ENCODE measurements at places on chromosomes 2 and 18.

GRCh38 chr2:236664136-236664535 lies 94.5 kb downstream of the ACKR3 start:
- no peak for DNase-seq

- no peak for DNase-seq
Observed at GRCh38 chr2:72185206-72185605, 37.5 kb upstream of the CYP26B1 start.

DNA sequence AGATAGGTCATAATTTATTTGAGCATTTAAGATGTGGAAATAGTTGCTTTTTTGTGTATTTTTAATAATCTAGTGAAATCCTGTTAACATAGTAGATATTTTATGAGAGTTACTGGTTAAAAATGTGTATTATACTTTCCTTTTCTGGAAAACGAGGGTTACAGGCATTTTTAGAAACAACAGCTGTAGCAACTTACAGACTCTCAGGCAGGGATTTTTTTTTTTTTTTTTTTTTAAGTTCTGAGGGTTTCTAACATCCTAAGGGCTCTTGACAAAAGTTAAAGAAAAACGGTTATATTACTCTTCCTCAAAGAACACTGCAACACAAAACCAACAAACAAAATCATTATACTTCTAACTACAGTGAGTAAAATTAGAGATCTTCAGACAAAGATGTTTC lies 205.9 kb downstream of the ACKR3 start:
- no peak for DNase-seq

DNA sequence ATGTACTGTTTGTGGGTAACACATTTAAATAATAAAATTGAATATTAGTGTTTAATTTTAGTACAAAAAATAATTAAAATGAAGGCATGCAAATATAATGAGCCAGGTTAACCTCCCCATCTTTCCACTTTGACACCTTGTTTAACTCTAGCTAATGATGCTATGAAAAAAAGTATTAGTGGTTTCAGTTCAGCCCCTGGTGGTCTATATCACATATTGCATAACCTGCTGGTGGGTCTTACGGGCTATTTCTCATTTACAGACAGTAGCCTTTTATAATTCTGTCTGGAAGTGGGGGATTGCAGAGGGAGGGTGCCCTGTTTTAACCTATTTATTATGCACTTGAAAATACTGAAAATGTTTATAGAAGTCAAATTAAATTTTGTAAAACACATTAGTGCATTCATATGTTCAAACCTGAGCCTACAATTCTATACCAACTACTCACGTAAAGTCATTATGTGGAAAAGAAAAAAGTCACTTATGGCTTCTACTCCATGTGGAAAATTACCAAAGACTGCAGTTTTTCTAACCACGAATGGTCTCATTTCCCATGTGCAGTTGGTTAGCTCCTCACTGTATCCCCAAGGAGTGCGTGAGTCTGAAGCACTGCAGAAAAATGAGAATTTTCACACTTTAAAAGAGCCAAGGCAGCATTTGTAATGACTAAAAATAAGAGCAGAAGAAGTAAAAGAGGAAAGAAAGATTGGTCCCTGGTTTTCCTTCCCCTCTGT lies 381.0 kb downstream of the MTX2 start:
- DNase-seq = no peak

DNA sequence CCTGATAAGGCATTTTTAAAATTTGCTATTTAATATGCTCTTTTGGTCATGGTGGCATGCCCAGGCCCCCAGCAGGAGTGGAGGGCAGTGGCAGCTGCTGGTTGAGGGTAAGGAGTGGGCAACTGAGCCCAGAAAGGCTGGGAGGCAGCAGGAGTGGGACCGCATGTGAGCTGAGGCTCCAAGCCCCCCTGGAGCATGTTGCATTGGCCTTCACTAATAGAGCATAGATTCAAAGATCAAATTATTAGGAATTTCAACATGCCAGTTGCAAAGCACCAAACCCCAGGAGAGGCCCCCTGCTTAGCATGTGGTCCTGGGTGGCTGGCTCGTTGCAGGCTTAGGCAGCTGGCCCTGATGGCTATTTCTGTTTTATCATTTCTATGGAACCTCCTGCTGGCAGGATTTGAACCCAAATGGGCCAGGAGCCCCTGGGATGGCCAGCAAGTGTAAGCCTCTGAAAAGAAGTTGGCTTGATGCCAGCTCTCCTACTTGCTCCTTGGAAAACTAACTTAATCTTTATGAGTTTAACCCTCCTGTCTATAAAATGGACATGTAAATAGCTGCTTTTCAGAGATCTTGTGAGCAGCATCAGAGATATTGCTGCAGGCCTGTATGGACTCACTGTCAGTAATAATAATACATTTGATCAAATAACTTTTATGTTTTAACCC lies 42.1 kb upstream of the TMEM131 start:
- no peak for DNase-seq

DNA sequence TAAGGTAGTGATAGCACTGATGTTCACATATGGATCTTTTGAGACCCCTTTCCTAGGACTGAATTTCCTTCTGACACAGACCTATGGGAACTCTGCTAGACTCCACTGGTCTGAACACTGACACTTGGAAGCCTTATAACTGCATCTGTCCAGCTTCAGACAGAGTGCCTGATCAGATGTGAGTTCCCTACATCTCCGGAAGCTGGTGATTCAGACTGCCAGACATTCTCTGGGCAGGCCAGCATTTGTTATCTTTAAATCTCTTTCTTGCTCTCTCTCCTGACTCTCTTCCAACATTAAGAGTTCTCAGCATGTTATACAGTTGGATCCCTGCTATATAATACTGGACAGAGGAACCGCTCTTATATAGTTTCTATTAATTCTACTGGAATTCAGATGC lies 408.5 kb downstream of the ZEB2 start:
- DNase-seq = no peak

- DNase-seq = no peak
Observed at GRCh38 chr18:47929681-47930198, 719 bp downstream of the SMAD2 start.

DNA sequence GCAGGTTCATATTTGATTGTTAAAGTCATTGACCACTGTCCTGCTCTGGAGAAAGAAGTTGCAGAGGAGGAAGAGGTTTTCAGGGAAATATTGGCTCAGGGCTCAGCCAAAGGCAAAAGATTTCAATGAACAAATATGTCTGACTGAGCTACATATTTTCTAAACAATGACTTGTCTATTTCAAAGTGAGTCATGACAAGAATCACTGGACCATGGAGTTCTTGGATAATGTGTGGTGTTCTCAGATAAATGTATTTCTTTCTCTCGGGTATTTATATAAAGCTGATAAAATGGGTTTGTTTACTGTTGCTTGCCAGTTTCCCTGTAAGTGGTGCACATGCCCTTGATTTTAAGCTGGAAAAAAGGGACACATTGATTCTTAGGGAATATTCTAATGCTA lies 34.3 kb upstream of the RMP24 start:
- no peak for DNase-seq

DNA sequence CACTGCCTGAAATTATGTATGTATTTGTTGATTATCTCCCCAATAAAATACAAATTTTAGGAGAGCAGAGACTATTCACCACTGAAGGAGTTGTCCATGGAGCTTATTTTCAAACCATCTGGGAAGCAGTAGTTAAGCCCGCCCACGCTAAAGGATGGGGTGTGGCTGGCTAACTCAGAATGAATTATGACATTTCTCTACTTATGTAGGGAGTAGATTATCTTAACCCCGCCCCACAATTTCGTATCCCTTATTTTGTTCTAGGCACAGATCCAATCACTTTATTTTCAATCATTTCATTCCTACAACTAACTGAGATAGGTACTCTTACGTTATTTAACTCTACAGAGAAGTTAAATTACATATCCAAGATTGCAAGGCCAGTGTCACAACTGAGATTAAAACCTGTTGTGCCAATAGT lies 1.4 kb upstream of the LAPTM4A start:
- peak; percentile 14 for DNase-seq

DNA sequence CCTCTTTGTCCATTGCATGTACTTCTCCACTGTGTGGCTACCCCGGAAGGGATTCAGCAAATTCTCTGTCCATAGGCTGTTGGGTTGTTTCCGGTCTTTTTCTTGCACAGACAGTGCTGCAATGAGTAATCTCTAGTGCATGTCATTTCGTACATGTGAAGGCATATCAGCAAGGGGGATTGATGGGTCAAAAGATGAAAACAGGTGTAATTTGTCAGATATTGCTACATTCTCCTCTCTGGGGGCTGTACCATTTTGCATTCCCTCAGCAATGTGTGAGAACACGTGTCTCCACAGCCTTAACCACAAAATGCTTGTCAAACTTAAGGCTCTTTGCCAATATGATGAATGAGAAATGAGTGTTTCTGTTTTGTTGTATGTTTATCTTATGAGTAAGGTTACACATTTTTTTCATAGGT lies 60.5 kb downstream of the KLHL29 start:
- DNase-seq = no peak

DNA sequence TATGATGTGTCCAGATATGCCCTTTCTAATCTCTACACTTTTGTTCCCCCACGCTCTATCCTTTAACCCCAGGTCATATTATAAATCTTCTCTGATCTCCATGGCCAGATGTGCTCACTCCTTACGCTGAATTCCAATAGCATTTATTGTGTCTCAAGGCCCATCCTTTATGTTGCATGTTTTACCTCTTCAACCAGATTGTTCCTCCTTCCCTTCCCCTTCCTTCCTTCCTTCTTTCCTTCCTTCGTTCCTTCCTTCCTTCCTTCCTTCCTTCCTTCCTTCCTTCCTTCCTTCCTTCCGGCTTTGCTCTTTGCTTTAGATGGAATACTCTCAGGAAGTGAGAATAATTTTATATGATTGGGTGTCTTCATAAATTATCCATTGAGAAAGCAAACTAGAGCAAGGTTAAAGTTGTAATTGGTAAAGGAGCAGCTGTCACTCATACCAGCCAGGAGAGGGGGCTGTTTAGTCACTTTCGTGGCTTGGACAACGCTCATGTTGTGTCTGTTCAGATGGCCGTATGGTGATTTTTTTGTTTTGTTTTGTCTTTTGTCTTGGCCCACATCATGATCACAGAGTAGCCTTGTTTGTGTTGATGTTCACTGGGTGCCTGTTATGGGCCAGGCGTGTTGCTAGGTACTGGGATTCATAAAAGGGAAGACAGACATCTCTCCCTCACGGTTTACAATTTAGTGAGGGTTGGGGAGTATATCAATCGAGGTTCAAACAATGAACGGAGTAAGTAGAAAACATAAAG lies 68.0 kb downstream of the DAW1 start:
- no peak for DNase-seq

- DNase-seq = peak; percentile 61
Observed at GRCh38 chr2:74835831-74836674, 2.1 kb downstream of the HK2 start.

DNA sequence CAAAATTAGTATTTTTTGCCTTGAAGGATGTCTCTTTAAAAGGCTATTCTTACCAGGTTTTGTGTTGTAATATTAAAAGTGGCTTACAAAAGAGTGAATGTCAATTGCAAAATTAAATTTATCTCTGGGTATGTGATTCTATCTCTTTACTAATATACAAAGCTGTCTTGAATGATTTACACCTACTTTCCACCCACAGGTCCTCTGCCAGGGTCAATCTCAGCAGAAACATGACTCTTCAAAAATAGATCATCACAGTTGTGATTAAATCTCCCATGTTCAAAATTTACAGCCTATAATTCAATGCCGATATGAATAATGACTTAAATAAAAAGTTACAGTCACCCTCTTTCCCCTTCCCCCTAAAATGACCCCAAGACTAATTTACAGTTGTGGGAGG lies 78.8 kb downstream of the SLC8A1 start:
- no peak for DNase-seq

DNA sequence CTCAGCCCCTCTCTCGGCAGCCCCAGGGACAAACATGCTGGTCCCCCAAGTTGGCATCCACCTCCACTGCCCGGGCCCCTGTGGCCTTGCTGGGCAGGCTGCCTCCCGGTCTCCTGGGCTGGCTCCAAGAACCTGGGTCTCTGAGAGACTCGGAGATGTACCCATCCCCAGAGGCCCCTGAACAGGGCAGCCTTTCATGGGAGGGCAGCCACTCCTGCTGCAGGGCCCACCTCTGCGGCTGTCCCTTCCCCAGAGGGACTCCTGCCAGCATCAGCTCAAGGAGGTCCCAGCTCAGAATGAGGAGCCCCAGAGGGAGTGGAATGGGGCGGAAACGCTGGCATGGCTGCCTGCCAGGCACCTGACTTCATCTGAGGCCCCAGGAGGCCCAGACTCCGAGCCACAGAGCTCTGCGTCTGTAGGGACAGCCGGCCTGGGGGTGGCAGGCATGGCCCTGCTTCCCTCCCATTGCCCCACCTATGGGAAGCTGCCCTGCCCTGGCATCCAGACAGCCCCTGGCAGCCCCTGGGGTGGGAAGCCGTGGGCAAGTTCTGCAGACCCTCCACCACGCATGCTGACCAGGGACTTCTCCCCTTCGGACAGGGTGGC lies 857 bp upstream of the CROCC2 start:
- no peak for DNase-seq

DNA sequence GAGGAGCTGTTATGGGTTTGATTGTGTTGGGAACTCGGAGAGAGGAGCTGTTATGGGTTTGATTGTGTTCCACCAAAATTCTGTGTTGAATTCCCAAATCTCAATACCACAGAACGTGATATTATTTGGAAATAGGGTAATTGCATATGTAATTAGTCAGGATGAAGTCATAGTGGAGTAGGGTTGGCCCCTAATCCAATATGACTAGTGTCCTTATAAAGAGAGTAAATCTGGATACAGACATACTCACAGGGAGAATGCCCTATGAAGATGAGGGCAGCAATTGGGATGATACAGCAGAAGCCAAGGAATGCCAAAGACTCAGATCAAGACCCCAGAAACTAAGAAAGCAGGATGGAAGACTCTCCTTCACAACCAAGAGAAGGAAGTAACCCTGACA lies 1023.2 kb upstream of the ZEB2 start:
- no peak for DNase-seq

GRCh38 chr18:74788657-74789056 lies 191.0 kb downstream of the ZNF407 start:
- DNase-seq = no peak
